GOT3 (cell line): ENCODE measurements at places on chromosomes 6 and 20.

DNA sequence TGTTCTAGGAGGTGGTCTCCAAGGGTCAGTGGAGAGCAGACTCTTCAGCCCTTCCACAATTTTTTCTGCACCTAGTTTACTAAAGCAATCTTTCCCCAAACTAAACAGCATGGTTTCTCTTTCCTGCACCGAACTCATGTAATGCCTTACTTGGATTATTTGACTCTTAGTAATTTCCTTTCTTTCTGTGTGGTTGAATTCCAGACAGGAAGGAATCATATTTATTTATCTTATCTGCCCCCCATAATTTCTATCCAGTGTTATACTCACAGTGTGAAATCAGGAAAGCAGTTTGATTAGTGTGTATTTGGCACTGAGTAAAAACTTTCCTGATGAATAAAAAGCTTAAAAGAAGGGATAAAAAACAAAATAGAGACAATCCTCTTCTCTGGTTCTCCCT, 140.3 kb upstream of the STMND1 start:
- DNase-seq, result no peak

DNA sequence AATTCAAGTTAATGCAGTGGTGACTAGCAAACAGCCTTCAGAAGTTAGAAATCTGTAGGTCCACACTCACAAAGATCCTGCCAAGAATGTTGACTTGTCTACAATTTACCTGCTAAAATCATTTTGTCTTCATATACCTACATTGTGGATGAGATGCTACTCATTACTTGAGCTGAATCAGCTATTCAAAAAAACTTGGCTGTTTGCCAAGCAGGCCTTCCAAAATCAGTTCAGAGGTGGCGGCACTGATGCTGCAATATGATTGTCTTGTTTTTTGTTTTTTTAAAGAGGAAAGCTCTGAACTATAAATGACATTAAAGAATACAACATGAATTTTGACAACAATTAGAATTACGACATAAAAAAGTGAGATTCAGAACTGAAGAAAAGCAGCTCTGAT, 354.7 kb upstream of the KHDRBS2 start:
- DNase-seq, result no peak

GRCh38 chr6:145749632-145750031, 14.3 kb upstream of the EPM2A start:
- DNase-seq, result no peak

DNA sequence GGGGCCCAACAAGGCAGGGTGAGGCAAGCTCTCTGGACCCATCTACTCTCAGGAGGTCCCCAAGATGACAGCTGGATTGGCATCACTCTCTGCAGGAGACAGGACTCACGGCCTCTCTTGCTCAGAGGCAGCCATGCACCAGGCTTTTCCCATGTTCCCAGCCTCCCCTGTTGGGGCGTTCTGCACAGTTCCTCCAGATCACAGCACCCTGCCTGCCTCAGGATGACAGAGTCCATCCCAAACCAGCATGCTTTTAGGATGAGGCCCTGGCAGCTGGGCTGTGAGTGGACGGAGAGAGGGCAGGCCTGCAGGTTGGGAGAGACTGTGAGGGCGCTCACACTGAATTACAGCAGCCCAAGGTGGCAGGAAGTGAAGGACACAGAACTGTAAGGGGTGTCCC, 143.2 kb upstream of the MLN start:
- DNase-seq, result no peak

- no peak for DNase-seq
These were observed 43.5 kb upstream of the PCMTD2 start for GRCh38 chr20:64211874-64212658.

- DNase-seq, result no peak
These were observed 35.0 kb upstream of the NELFCD start for GRCh38 chr20:58945965-58946631.

DNA sequence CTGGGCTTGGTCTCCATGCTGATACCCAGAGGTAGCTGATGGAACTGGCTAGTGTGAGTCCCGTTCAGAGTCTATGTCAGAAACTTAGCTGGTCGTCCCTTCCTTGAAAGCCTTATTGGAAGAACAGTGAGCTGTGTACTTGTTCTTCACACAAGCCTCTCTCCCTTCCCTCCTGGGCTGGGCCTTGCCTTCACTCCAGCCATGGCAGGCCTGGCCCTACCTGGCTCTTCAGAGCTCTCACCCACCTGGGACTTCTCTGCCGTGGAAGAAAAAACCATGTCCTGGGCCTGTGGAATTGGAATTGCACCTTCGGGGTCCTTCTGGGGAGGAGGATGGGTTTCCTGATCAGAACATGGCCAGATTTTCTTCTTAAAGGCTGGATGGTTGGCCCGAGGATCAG, 20.3 kb upstream of the ZNF831 start:
- DNase-seq, result no peak

DNA sequence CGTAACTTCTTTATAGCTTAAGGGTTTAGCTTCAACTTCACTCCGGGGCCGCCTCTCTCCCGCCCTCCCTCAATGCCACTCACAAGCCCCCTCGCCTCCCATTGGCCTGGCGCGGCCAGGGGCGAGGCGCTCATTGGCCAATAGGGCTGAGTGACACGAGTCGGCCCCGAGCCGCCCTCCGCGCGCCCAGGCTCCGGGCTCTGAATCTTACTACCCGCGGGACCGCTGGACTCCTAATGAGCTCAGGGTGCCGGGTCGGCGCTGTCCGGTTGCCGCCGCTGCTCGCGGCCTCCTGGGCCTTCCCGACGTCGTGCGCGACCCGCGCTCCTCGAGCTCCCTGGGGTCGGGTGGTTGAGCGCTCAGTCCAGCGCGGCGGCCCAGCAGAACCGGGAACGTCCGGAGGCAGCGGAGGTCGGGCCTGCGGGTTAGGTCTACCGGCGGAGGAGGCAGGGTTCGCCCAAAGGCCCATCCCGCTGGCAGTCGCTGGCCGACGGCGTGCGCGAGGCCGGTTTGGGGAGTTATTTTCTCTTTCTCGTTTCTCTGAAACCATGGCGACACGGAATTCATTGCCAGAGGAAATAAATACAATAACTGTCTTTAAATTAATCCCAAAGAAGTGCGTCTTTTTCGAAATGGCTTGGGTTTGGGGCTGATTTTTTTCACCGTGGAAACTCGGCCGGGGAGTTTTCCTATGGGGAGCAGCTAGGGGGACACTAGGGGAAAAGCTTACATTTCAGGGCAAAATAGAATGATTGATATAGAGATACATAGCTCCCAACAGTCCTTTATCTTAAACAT, at the start of gene SIM1:
Gene SIM1, minus strand, starts transcription at position 19 of the 798 bp plus-strand sequence. CDS start 1,453 bp downstream, outside the sequence.
- peak; percentile 72 for DNase-seq
